ENCODE measurements at places on chromosomes 7 and 10.

DNA sequence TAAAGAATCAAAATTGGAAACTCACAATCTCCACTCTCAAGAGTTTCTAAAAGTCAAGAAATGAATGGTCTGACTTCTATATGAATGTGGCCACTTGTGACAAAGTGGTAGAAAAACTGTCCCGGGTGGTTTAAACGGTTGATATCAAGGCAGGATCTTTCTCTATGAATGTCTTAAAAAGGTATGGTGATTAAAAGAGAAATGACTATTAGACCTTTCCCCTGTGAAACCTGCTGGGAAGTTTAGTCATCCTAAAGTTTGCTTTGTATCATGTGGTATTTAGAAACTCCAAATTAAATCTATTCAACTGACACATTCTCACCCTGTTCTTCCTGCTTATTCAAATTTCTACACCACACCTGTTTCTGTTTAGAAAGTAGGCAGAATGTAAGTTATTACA is 492.5 kb downstream of the XPNPEP1 start:
- H3K4me1 ChIP-seq: no peaks in the 10 kb centered on the region
- H3K27me3 ChIP-seq: no peaks in the 10 kb centered on the region
- no peak for DNase-seq
- H3K4me3 ChIP-seq: no peak overlapping the region

DNA sequence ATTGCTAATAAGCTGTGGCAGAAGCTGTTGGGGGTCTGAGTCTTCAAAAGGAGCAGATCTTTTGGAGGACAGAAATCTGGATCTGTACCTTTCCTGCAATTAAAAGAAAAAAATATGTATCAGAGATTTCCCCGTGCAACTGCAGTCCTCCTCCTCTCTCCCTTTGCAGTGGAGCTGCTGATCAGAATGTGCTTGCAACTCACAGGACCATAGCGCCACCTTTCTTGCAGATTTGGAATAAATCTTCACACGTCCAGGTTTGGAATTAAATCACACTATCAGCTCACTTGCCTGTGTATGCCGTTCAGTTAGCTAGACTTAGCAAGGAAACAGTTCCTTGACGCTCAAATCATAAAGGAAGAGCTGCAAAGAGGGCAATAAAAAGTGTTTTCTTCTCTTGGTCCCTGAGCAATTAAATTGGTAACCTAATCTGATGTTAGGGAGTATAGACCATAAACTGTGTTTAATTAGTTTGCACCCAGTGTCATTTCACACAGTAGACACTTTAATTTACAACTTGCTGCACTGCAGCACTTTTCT is 77.4 kb downstream of the PON1 start:
- no peaks in the 10 kb centered on the region for H3K36me3 ChIP-seq

DNA sequence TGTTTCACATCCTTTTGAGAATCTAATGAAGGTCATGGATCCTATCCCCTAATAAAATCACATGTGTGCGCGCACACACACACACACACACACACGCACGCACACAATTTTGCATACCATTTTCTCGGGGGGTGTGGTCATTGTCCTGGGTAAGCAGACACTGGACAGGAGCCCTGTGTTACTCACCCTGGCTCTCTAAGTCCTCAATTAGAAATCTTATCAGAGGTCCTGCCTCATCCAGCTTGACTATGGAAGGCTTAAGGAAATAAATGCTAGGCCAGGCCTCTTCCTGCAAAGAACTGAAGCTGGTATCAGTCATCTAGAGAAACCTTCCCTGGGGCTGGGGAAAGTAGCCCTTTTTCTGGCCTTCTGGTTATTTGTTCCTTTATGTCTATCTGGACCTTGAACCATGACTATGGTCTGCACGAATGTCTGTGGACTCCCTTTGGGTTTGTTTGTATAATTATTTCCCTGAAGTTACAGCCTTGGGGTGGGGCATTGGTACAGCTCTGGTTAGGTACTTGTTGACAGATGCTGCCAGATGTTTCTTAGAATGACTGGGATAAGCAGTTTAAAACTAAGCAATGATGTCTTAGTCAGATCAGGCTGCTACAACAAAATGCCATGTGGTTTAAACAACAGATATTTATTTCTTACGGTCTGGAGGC is 208.5 kb downstream of the CCDC3 start:
- no peaks in the 10 kb centered on the region for H3K27me3 ChIP-seq
- no peak overlapping the region for H3K27ac ChIP-seq
- H3K4me3 ChIP-seq: no peak overlapping the region
- H3K4me1 ChIP-seq: peaks cover 4% of the 10 kb centered on the region
- no peaks in the 10 kb centered on the region for H3K36me3 ChIP-seq
- no peak for DNase-seq

- no peak for DNase-seq
- H3K4me1 ChIP-seq: no peaks in the 10 kb centered on the region
- no peak overlapping the region for H3K27ac ChIP-seq
- H3K27me3 ChIP-seq: no peaks in the 10 kb centered on the region
- no peak overlapping the region for H3K4me3 ChIP-seq
- no peaks in the 10 kb centered on the region for H3K36me3 ChIP-seq
Observed at GRCh38 chr10:126667568-126667967, 2.9 kb downstream of the C10orf90 start.

- H3K27me3 ChIP-seq: no peaks in the 10 kb centered on the region
- no peak overlapping the region for H3K4me3 ChIP-seq
- DNase-seq: no peak
- H3K27ac ChIP-seq: no peak overlapping the region
Observed at GRCh38 chr7:38448054-38448453, 174.6 kb upstream of the TARP start.

DNA sequence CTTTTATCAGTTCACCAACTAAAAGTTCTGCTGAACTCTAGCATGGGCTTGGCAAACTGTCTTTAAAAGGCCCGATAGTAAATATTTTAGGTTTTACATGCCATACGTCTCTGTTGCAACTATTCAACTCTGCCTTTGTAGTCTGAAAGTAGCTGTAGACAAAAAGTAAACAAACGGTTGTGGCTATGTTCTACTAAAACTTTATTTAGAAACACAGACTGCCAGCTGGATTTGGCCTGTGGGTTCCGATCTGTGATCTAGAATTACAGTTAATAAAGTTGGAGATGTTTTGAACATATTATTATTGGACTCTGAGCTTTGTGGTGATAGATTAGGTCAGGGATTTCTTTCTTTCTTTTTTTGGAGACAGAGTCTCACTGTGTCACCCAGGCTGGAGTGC is 33.1 kb downstream of the VPS50 start:
- H3K4me1 ChIP-seq: no peaks in the 10 kb centered on the region
- H3K4me3 ChIP-seq: no peak overlapping the region
- no peak for DNase-seq
- H3K36me3 ChIP-seq: no peaks in the 10 kb centered on the region

DNA sequence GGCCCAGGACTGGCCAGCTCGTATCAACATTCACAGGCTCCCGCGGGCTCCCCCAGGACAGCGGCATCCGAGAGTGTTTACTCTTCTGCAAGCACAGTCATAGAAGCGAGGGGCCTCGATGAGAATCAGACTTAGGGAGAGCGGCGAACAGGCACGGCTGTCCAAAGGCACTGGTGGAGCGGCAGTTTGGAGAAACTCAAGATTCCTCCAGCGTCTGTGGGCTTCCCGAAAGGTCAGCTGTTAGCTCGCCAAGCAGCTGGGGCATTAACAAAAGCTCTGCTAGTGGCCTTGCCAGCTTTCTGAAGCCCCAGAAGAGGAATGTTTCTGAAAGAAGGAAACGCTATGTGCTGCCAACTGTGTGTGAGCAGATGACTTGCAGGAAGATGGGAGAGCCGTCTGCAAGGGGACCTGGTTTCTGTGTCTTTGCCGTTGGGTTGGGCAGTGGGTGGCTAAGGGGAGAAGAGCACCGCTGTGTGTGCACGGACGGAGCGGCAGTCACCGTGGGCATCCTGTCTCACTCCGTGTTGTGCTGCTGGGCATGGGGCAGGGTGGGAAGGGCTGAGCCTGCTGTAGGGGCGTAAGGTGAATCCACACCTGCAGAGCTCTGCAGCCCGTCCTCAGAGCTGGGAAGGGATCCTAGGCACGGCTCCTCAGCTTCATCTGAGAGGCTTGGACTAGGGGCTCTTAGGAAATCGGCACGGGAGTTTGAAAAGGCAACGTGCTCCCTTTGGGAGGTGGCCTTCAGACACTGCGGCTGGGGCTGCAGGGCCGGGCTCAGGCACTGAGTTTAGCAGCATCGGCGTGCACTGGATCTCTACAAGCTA is 42.1 kb downstream of the AMZ1 start:
- H3K27me3 ChIP-seq: no peaks in the 10 kb centered on the region
- no peak overlapping the region for H3K4me3 ChIP-seq
- no peak for DNase-seq
- peaks cover 19% of the 10 kb centered on the region for H3K36me3 ChIP-seq
- peaks cover 26% of the 10 kb centered on the region for H3K4me1 ChIP-seq

- no peaks in the 10 kb centered on the region for H3K27me3 ChIP-seq
- H3K36me3 ChIP-seq: no peaks in the 10 kb centered on the region
- H3K27ac ChIP-seq: peak overlapping the region; percentile 53
- no peak for DNase-seq
Observed at GRCh38 chr10:3741688-3742461, 43.1 kb downstream of the KLF6 start.

- H3K27ac ChIP-seq: no peak overlapping the region
- H3K4me1 ChIP-seq: peaks cover 18% of the 10 kb centered on the region
- no peak for DNase-seq
Observed at GRCh38 chr7:69430384-69431021, 167.8 kb upstream of the AUTS2 start.

DNA sequence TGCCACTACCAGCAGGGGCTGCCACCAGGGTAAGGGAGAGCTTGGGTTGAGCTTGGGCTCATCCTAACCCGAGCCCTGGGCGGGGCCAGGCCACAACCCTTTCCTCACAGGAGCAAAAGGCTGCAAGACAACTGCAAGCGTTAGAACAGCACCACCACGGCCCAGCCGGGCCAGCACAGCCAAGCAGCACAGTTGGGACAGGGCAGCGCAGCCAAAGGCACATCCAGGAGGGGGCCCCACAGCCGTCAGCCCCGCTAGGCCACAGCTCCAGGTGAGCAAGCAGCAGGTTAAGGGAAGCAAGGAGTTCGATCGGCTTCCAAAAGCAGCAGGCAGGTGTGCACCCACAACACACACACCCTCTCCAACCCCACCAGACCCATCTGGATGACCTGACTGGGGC is 7.0 kb upstream of the NDST2 start:
- peaks cover 36% of the 10 kb centered on the region for H3K4me1 ChIP-seq
- H3K4me3 ChIP-seq: no peak overlapping the region
- no peak overlapping the region for H3K27ac ChIP-seq
- no peak for DNase-seq

- H3K36me3 ChIP-seq: no peaks in the 10 kb centered on the region
- no peak overlapping the region for H3K27ac ChIP-seq
Observed at GRCh38 chr7:133458688-133459087, 205.8 kb downstream of the EXOC4 start.

GRCh38 chr7:36526863-36527548 is 137.3 kb downstream of the ANLN start:
- no peak overlapping the region for H3K27ac ChIP-seq
- DNase-seq: no peak
- no peak overlapping the region for H3K4me3 ChIP-seq
- H3K27me3 ChIP-seq: no peaks in the 10 kb centered on the region

DNA sequence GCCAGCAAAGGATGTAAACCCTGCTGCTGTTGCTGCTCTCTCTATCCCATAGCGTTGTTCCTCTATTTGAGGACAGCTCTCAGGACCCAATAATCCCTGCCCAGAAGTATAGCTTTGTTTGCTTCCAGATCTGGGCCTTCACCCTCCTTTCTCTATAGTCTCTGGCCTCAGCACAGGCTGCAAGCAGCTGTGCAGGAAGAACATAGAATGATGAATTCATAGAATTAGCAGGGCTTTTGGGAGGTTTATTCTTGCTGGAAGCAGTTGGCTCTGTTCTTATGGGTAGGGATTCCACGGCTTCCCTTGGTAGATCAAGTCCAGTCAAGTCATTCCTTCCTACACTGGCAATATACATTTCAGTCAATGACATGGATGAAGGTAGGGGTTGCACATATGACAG is 354.7 kb downstream of the HPSE2 start:
- no peaks in the 10 kb centered on the region for H3K27me3 ChIP-seq
- H3K4me1 ChIP-seq: no peaks in the 10 kb centered on the region
- no peak overlapping the region for H3K4me3 ChIP-seq
- DNase-seq: no peak
- no peak overlapping the region for H3K27ac ChIP-seq

GRCh38 chr10:15448598-15448997 is 77.5 kb upstream of the FAM171A1 start:
- no peak overlapping the region for H3K27ac ChIP-seq
- H3K36me3 ChIP-seq: no peaks in the 10 kb centered on the region
- no peak overlapping the region for H3K4me3 ChIP-seq
- no peaks in the 10 kb centered on the region for H3K4me1 ChIP-seq

DNA sequence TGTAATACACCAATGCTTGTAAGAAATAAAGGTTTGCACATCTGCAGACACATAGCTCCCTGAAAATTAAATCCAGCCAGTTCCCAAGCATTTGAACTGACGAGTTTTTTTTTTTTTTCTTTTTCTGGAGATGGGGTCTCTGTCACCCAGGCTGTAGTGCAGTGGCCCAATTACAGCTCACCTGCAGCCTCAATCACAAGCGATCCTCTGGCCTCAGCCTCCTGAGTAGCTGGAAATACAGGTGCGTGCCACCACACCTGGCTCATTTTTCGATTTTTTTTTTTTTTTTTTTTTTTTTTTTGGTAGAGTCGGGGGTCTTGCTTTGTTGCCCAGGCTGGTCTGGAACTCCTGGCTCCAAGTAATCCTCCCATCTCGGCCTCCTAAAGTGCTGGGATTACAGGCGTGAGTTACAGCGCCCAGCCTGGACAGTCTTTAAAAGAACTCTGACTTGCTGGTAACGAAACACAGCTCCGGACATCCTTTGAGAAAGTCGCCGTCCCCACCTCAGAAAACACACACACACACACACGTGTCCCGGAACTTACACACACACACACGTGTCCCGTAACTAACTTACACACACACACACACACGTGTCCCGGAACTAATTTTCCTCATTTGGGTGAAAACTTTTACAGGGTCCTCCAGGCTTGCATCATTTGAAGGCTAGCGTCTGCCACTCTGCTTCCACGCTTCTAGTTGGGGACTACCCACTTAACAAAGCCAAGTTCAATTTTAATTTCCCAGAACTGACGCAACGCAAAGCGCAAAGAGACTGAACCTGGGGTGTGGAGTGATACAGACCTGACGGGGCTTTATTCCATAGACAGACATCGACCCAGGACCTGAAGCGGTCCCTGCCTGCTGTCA is 18.6 kb downstream of the OCM2 start:
- H3K36me3 ChIP-seq: no peaks in the 10 kb centered on the region
- peak overlapping the region; percentile 96 for H3K4me3 ChIP-seq
- no peak for DNase-seq
- peak overlapping the region; percentile 62 for H3K27ac ChIP-seq
